Fibroblast of lung (primary cell): ENCODE measurements at places on chromosomes 4 and X. TPM values are rescaled to one million over a fixed set of nuclear protein-coding genes. Genes with fewer than 3 reads are reported as not detected.

DNA sequence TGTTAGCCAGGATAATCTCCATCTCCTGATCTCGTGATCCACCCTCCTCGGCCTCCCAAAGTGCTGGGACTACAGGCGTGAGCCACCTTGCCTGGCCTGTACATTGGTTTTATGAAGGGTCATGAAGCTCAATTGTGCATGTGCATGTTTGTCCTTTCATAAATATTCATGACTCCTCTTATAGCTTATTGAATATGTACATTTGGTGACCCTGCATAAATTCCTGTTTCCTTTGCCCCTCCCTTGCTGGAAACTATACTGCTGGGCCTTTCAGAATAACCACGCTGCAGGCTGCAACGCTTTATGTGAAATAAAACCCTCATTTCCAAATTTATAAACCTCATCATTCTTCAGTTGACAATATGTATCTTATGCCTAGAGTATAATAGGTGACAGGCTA is 978.0 kb upstream of the LCORL start:
- no peak for DNase-seq
- no peaks in the 10 kb centered on the region for H3K4me1 ChIP-seq
- no peaks in the 10 kb centered on the region for H3K27me3 ChIP-seq
- no peak overlapping the region for H3K27ac ChIP-seq
- H3K36me3 ChIP-seq: no peaks in the 10 kb centered on the region

DNA sequence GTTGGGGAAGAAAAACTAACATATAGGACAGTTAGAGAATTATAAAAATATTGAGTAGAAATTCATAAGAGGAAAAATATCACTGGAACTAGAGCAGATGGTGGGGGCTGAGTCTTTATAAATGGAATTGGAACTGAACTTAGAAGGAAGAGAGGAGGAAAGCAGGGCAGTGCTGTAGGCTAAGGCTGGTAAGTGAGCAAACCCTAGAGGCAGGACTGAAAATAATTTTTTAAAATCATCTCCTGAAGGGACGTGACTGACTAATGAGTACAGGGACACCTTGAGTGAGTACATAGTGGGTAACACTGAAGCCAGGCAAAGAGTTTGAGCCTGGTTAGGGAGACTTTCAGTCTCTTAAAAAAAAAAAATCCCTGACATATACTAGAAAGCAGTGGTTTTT is 63.3 kb downstream of the GALNT7 start:
- H3K27ac ChIP-seq: no peak overlapping the region
- H3K4me1 ChIP-seq: no peaks in the 10 kb centered on the region
- DNase-seq: peak; percentile 26
- no peaks in the 10 kb centered on the region for H3K27me3 ChIP-seq
- H3K4me3 ChIP-seq: no peak overlapping the region

GRCh38 chr4:99857307-99857706 is 36.9 kb downstream of the LAMTOR3 start:
- no peak overlapping the region for H3K27ac ChIP-seq
- H3K4me1 ChIP-seq: no peaks in the 10 kb centered on the region
- no peak overlapping the region for H3K4me3 ChIP-seq
- DNase-seq: no peak
- H3K36me3 ChIP-seq: no peaks in the 10 kb centered on the region
- H3K27me3 ChIP-seq: peaks cover 2% of the 10 kb centered on the region

DNA sequence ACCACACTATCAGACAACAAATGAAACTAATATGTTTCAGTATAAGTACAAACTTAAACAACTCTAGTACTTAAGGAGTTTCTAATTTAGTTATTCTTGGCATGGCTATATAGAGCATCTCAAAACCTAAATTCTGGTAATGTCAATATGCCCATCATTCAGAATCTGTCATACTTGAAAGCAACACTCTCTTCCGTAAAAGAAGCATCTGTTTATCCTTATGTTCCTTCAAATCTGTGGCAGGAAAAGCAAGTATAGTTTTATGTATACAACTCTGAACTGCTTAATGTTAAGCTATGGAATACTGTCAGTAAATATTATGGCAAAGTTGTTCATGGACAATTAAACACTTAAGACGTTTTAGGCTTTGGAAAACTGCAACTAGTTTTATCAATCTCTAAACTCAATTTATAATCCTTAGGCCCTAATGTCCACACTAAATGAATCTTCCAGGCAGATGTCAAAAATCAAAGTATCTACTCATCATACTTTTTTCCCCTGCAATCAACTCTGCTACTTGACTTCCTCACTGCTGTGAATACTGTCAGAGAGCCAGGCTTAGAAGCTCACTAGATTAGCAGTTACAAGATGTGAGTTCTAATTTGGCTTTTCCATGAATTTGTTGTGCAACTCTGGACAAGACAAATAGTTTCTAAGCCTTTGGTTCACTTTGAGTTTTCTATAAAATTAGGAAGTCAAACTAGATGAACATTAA is 109.4 kb downstream of the SCLT1 start:
- no peak for DNase-seq
- H3K36me3 ChIP-seq: peaks cover 2% of the 10 kb centered on the region
- H3K4me1 ChIP-seq: peaks cover 2% of the 10 kb centered on the region
- H3K27me3 ChIP-seq: no peaks in the 10 kb centered on the region
- no peak overlapping the region for H3K4me3 ChIP-seq

DNA sequence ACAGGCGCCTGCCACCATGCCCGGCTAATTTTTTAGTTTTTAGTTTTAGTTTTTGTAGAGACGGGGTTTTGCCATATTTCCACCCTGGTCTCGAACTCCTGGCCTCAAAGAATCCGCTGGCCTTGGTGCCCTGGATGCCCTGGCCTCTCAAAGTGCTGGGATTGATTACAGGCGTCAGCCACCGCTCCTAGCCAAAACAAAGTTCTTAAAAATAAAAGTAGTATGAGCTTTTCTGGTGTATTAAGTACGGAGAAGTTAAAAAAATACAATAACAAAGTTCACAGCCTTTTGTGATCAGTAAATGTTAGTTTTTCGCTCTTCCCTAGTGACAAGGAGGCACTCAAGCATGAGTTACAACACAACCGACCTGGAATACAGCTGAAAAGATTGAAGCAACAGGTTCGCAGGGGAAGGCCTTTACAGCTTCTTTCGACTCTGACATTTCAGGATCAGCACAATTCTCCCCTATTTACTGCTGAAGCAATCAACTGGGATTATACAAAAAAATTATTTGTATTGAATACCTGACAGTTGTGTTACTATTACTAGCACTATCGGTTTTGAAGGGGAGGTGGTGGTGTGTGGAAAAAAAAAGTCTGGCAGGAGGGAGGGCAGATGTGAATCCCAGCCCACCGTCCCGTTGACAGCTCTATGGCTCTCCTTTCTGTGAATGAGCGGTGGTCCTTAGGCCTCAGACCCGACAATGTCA is 893 bp upstream of the METAP1 start:
- no peaks in the 10 kb centered on the region for H3K4me1 ChIP-seq
- DNase-seq: no peak
- H3K4me3 ChIP-seq: peak overlapping the region; percentile 28
- H3K27ac ChIP-seq: peak overlapping the region; percentile 72

- no peaks in the 10 kb centered on the region for H3K4me1 ChIP-seq
- no peaks in the 10 kb centered on the region for H3K27me3 ChIP-seq
- H3K36me3 ChIP-seq: no peaks in the 10 kb centered on the region
- no peak overlapping the region for H3K27ac ChIP-seq
These were observed 196.8 kb downstream of the DCHS2 start for GRCh38 chr4:154294652-154295350.

DNA sequence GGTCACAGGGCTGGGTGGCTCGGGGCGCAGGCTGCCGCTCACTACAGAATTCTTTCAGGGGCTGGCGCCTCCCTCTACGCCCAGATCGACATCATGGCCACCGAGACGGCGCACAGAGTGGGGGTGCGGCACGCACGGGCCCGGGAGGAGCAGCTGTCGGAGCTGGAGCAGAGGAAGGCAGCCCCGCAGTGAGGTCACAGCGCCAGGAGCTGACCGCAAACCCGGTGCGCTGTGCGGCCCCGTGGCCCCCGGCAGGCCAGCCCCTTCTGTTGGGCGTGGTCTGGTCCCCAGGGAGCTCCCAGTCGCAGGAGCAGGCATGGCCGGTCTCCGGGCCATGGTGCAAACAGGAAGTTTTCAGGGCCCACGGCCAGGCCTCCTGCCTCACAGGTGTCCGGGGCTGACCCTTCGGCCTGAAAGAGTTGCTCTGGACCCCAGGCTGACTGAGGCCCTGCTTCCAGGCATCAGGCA is 31.6 kb downstream of the LRPAP1 start:
- DNase-seq: no peak
- H3K36me3 ChIP-seq: no peaks in the 10 kb centered on the region
- no peaks in the 10 kb centered on the region for H3K27me3 ChIP-seq
- H3K4me1 ChIP-seq: no peaks in the 10 kb centered on the region
- H3K27ac ChIP-seq: no peak overlapping the region
- no peak overlapping the region for H3K4me3 ChIP-seq

DNA sequence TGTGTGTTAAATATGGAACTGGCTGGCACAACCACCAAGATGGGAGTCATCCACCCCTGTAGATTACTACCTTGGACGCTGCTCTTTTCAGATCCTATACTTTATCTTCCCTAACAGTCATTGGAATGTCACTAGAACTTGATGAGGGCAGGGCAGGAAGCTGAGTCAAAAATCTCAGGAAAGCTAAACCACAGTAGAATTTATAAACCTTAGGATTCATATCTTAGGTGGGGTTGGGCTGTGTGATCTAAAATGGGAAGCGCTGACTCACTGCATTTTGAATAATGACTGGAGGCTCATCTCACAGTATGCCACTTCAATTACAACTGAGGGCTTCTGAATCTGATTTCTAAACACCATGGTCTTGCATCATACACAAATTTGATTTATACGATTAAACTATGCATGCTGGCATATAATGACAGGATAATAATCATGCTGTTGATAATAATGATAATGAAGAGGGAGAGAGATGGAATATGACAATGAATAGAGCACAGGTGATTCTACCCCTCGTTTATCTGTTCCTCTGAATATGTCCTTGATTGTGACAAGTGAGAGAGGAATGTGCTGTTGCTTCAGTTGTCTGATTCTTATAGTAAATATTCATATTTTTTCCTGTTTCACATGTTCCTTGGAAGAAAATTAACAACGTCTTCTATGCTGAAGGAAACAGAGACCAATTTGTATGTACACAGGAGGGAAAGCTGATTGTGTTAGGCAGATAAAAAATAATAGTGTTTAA is 270.3 kb upstream of the HS3ST1 start:
- H3K4me3 ChIP-seq: no peak overlapping the region
- H3K36me3 ChIP-seq: no peaks in the 10 kb centered on the region
- H3K27me3 ChIP-seq: no peaks in the 10 kb centered on the region
- H3K27ac ChIP-seq: no peak overlapping the region
- no peaks in the 10 kb centered on the region for H3K4me1 ChIP-seq

GRCh38 chr4:130808492-130808891 is 1712.5 kb downstream of the C4orf33 start:
- peak; percentile 1 for DNase-seq
- H3K4me1 ChIP-seq: no peaks in the 10 kb centered on the region
- no peaks in the 10 kb centered on the region for H3K36me3 ChIP-seq
- no peaks in the 10 kb centered on the region for H3K27me3 ChIP-seq
- no peak overlapping the region for H3K27ac ChIP-seq
- H3K4me3 ChIP-seq: no peak overlapping the region

DNA sequence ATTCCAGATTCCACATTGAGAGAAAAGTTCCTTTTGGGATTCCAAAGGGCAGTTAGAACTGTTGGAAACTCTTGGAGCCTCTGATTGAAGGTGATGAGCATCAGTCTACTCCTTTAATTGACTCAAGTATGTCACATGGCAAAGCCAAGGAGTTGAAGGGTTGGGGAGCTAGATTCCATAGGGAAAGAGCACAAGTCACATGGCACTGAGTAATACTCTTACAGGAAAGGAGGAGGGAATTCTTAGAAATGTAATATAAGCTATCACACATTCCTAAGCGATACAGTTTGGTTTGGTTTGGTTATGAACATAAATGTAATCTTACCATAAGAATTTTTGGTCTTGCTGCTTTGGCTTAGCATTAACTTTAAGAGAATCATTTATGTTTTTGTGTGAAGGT is 15.7 kb downstream of the SPCS3 start:
- H3K4me3 ChIP-seq: no peak overlapping the region
- peak overlapping the region; percentile 42 for H3K27ac ChIP-seq
- no peaks in the 10 kb centered on the region for H3K36me3 ChIP-seq
- H3K4me1 ChIP-seq: peaks cover 11% of the 10 kb centered on the region
- H3K27me3 ChIP-seq: no peaks in the 10 kb centered on the region

- no peaks in the 10 kb centered on the region for H3K27me3 ChIP-seq
- H3K36me3 ChIP-seq: peaks cover 24% of the 10 kb centered on the region
- no peak overlapping the region for H3K27ac ChIP-seq
- no peaks in the 10 kb centered on the region for H3K4me1 ChIP-seq
- no peak overlapping the region for H3K4me3 ChIP-seq
These were observed 25.2 kb downstream of the LETM1 start for GRCh38 chr4:1830642-1831228.

DNA sequence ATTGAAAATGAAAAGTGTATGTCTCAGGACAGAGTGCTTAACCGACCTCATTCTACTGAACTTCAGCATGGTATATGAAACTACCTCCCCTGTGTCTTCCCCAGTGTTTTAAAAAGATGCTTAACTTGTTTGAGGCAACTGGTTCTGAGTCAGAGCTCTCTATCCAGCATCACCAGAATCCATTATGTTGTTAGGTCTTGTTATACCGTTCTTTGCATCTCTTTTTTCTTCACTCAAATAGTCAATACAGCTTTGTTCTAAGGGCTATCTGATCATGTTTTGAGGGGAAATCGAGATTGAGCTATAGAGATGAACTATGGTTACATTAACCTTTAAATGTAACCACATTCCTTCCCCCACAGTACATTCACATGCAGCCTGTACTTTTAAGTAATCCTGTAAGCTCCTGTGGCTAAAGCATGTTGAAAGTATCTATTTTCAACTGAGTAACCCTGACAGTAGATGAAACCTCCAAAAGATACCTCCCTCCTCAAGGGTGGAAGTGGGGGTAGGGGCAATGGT is 514.4 kb downstream of the RPA4 start:
- no peaks in the 10 kb centered on the region for H3K36me3 ChIP-seq
- no peak overlapping the region for H3K4me3 ChIP-seq
- peaks cover 2% of the 10 kb centered on the region for H3K4me1 ChIP-seq
- peak overlapping the region; percentile 16 for H3K27ac ChIP-seq
- peak; percentile 22 for DNase-seq

DNA sequence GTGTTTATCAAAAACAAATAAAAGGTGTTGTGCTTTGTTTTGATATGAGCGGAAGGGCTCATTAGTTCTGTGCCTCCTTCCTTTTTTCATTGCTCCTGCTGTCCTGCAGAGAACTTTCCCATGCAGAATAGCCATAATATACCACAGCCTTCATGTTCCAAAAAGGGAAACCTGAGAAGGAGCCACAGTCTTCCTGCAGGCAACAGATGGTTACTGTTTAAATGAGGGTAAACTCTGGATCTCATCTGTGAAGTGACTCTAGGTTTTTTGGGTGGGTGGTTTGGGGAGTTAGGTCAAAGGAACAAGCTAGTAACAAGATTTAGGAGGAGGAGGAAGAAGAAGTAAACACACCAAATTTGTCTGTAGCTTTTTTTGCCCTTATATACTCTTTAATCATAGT is 131.8 kb downstream of the BMPR1B start:
- H3K27ac ChIP-seq: no peak overlapping the region
- H3K36me3 ChIP-seq: no peaks in the 10 kb centered on the region
- no peak overlapping the region for H3K4me3 ChIP-seq
- no peaks in the 10 kb centered on the region for H3K4me1 ChIP-seq
- no peaks in the 10 kb centered on the region for H3K27me3 ChIP-seq

The GYPE gene
- total RNA-seq: 1.2 and 1.3 TPM in 2 replicates

The HTN3 gene
- not detected in 2 replicates for total RNA-seq

The DCTD gene
- 70.4 and 88.8 TPM in 2 replicates for total RNA-seq

The FGFR3 gene
- total RNA-seq: under 0.01 and 0.33 TPM in 2 replicates

The FGA gene
- total RNA-seq: not detected in 2 replicates

The ARHGEF6 gene
- 20.5 and 30.1 TPM in 2 replicates for total RNA-seq
